SJCRH30 (cell line): ENCODE measurements at places on chromosomes 3 and 15. TPM values are rescaled to one million over a fixed set of nuclear protein-coding genes. Genes with fewer than 3 reads are reported as not detected.

DNA sequence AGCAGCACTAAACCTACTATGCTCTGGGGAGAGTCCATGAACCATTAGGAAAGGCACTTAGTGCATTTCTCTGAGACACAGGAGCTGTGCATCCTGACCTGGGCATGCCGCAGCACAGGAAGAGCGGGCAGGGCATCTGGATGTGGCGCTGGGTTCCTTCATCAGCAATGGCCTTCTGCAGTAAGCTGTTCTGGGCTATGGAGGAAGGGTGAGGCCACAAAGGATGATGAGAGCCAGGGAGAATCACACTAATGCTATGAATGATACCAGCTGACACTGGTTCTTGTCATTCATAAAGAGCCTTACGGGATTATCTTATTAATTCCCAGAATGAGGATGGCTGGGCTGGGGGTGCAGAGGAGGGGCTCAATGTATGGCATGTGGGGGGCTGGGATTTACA is 12.7 kb upstream of the SCN10A start:
- DNase-seq, result no peak

The ITGB5 gene
- 85.3 and 105 TPM in 2 replicates for total RNA-seq

The CCRL2 gene
- not detected in 2 replicates for total RNA-seq

- DNase-seq, result no peak
These were observed 146.9 kb upstream of the EIF1B start for GRCh38 chr3:40162616-40163015.

GRCh38 chr3:127440384-127440783 is 150.1 kb downstream of the TPRA1 start:
- DNase-seq, result no peak

The HRG gene
- total RNA-seq, result not detected in 2 replicates

The ZWILCH gene
- 53.4 and 61.8 TPM in 2 replicates for total RNA-seq

GRCh38 chr3:23175341-23176083 is 27.6 kb upstream of the UBE2E2 start:
- no peak for DNase-seq

The RASGRF1 gene
- 0.43 and 1.1 TPM in 2 replicates for total RNA-seq

The DAZL gene
- total RNA-seq, result not detected in 2 replicates

GRCh38 chr15:33706173-33706572 is 262.1 kb upstream of the CHRM5 start:
- DNase-seq, result no peak

- no peak for DNase-seq
These were observed 154.4 kb downstream of the PEX5L start for GRCh38 chr3:179882292-179882691.

DNA sequence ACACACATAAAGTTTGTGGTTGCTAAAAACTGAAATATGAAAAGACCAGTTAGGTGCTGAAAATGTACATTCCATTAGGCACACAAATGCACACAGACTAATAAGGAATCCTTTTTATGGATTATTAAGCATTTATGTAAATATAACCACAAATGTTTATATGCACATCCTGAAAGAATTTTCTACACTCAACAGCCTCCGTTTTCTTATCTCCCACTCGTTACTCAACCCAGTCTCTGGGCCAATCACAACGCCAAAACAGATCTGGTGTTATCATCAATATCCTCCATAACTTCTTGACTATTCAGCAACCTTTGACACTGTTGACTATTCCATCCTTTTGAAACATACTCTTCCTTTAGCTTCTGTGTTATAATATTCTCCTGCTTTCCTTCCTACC is 136.4 kb downstream of the ATP8B4 start:
- no peak for DNase-seq

The CLDN18 gene
- total RNA-seq, result not detected in 2 replicates

The ZNF501 gene
- 0.76 and 1.8 TPM in 2 replicates for total RNA-seq

The ACKR4 gene
- total RNA-seq, result not detected in 2 replicates

GRCh38 chr15:99467853-99468464 is 97.8 kb upstream of the MEF2A start:
- DNase-seq, result no peak

The VGLL3 gene
- total RNA-seq, result 77.4 and 86.6 TPM in 2 replicates

DNA sequence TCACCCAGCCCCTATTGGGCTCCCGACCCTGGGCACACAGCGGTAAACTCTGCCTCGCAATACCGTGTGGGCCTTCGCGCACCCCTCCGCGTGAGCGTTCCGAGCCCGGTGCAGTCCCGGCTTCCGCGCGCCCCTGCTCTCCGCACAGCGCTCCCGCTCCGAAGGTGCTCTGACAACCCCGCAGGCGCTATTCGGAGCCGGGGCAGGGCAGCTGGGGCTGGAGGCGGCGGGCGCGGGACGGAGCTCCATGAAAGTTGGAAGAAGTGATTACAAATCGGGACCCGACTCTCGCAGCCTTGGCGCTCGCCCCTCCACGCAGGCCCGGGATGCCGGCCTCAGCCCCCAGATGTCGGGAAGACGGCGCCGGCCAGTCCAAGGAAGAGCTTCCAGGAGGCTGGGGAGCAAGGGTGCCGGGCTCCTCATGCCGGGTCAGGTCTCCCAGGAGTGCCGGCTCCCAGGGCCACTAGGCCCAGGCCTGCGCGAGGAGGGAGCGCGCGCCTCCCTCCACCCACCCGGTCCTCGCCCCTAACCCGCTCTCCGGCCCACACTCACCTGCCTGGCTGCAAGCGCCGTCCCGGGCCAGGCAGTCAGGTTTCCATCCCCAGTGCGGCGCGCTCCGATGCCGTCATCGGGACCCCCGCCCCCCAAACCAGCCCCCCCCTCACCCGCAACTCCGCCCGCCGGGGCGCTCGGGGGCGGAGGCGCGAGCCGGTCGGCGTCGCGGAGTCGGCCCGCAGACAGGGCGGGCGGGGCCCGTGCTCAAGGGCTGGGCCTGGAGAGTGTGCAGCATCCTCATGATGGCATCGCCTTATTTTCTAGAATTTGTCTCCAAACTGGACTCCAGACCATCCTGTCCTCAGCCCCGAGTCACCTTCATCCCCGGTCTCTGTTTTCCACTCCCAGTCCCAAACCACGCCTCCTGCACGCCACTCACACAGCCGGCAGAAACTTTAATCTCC is at the start of gene KIF7:
Gene KIF7, minus strand, starts transcription at position 621 of the 959 bp plus-strand sequence. CDS start 2,537 bp downstream, outside the sequence.
- DNase-seq, result peak; percentile 43

DNA sequence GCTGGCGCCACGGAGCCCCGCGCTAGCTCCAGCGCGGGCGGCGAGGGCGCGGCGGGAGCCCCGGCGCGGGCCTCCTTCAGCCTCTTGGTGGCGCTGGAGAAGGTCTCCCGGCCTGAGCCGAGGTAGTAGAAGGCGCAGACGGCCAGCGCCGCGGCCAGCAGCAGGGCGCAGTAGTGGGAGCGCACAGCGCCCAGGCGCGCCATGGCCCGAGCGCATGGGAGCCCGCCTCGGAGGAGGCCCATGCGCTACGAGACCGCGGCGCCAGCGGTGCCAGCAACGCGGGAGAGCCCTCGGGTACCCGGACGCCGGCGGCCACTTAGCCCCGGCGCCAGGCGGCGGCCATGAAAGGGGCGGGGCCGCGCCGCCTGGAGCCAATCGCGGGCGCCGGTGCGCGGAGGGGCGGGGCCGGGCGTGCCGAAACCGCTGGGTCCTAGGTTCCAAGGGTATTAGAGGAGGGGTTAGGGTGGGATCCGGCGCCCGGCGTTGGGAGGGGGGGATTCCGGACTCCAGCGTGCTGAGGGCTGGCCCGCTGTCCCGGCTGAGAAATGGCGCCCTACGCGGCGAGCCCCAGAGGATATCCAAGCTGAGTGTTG is at the start of gene XXYLT1:
Gene XXYLT1, minus strand, starts transcription at position 343 of the 593 bp plus-strand sequence. Its CDS starts 101 bp downstream, at position 242.
- DNase-seq, result peak; percentile 89

The SEMA7A gene
- total RNA-seq, result 2.6 and 2.8 TPM in 2 replicates

GRCh38 chr15:99348412-99348811 is 97.1 kb downstream of the LRRC28 start:
- no peak for DNase-seq

GRCh38 chr3:38599886-38600285 is 49.6 kb downstream of the SCN5A start:
- DNase-seq, result no peak

The ITIH4 gene
- 0.71 TPM in 1 of 2 replicates, not detected in the other for total RNA-seq

- DNase-seq, result no peak
These were observed 296.7 kb upstream of the LYSMD4 start for GRCh38 chr15:100029868-100030479.

DNA sequence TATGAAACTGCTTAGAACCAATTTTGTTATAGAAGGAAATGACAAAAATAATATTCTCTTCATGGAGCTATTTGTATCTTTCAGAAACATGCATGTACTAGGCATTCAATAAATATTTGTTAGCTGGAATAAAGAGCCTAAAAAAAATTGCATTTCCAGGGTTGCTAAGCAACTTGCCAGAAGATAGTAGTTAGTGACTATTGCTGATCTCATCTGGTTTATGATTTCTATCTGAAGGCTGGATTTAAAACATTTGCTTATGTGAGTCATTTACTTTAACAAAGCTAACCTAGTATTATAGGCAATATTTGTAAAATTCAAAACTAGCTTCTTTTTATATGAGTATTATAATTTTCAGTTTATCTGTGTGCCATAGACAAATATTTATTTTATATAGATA is 78.3 kb downstream of the NAALADL2 start:
- no peak for DNase-seq

The UROC1 gene
- not detected in 2 replicates for total RNA-seq

The PEX5L gene
- not detected in 2 replicates for total RNA-seq

The GP5 gene
- total RNA-seq, result not detected in 2 replicates

DNA sequence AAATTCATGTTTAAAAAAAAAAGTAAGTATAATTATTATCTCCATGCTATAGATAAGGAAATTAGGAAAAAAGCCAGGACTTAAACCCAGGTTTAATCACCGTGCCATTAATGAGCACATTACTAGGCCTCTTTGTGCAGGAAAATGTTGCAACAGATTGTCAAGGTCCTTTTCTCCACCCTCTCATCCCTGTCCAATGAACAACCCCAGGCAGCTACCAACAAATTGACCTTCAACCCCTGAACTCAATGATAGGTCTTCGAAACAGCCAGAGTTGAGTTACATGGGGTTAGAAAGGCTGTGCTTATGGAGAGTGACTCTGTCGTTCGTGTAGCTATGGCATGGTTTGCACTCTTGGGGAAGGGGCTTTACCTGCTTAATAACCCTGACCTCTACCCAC is 84.2 kb upstream of the CTNNB1 start:
- no peak for DNase-seq

The TNNC1 gene
- total RNA-seq, result 8.5 and 10.5 TPM in 2 replicates

GRCh38 chr3:111617912-111618601 is 22.9 kb upstream of the ZBED2 start:
- no peak for DNase-seq

DNA sequence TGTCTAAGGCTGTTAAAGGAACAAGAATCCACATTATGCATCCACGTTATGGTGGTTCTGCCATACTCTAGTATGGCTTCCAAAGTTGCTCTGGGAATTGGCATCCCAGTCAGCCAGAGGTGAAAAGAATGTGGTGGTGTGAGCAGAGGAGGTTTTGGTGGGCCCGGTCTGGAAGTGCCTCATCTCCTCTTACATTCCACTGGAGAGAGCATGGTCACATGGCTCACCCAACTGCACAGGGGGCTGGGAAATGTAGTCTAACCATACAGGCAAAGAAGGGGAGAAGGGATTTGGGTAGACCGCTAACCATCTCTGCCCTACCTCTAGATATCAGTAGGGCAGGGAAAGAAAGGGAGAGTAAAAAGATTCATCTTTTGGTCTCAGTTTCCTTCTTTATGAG is 3.2 kb upstream of the HEG1 start:
- DNase-seq, result no peak

GRCh38 chr15:63601026-63601703 is 4.0 kb downstream of the FBXL22 start:
- no peak for DNase-seq

The GOLGA6L24 gene
- total RNA-seq, result not detected in 2 replicates

DNA sequence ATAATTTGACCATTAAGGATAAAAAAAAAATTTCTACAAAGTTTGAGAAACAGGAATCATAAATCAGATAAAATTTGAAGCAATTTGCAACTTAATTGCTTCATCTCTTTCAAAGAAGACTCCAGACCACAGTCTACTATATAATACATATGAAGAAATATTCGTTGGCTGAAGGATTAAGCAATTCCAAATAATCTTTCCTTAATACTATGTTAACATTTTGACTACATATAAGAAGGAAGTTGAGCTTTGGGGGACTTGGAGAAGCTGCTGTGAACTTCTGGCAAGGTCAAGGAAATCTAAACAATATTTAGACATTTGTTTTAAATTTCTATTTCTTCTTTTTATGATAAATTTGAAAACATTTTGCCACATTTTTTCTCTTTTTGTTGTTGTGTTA is 13.5 kb upstream of the GABRR3 start:
- DNase-seq, result no peak

DNA sequence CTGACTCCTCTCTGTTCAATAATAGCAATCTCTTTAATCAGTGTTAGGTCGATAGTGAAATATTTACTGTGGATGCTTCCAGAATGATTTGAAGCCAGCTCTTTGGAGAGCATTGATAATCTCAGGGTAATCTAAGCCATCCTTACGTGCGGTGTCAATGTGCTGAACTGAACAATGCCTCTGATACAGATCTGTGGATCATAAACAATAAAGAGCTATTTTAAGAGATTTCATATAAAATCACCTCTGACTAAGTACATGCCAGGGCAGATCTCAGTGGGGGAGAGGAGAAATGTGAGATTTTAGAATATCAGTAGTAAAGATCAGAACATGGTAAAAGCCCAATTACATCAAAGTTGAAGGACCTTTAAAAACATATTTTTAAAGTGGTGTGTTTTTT is 319.3 kb upstream of the GBE1 start:
- DNase-seq, result no peak

The C3orf22 gene
- total RNA-seq, result not detected in 2 replicates

DNA sequence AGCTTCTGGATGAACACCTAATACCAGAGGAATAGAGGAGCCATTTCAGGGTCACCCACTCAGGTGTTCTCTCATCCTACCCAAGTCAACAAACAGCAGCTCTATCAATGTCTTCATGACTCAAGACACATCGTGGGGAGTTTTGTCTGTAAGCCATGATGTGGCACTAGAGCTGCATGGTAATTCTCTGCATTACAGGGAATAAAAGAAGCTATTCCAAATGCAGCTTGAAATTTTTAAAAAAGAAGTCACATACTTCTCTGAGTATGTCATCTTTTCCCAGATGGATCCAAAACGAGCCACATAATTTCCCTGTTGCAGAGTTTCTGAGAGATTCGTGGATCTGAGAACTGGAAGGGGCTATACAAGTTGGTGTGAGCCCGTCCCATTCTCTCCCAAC is 6.1 kb upstream of the THSD4 start:
- no peak for DNase-seq

GRCh38 chr3:58521917-58522631 is 14.9 kb downstream of the ACOX2 start:
- no peak for DNase-seq

The ARNT2 gene
- total RNA-seq, result 2.2 and 2.5 TPM in 2 replicates

DNA sequence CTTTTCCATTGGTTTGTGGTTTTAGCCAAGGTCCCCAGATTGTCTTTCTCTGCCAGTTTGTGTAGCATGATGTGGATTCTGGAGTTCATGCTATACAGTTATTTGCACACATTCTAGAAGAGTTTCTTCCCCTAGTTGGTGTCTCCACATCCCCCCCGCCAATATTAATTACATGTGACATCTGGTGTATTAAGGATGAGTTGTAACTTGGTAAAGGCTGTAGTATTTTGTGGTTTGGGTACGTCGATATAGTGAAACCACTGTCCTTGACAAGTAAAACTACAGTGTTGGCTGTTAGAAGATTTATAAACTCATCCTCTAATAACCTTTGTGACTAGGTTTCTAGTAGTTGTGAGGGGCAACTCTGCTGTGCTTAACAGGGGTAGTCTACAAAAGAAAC is 23.7 kb upstream of the P4HTM start:
- DNase-seq, result no peak
